ENCODE measurements at places on chromosomes 12 and 14.

- no peak for DNase-seq
Measured at GRCh38 chr12:18192119-18192518, 69.2 kb upstream of the PIK3C2G start.

GRCh38 chr14:94771158-94771905 lies 1.4 kb upstream of the GSC start:
- no peak for DNase-seq

DNA sequence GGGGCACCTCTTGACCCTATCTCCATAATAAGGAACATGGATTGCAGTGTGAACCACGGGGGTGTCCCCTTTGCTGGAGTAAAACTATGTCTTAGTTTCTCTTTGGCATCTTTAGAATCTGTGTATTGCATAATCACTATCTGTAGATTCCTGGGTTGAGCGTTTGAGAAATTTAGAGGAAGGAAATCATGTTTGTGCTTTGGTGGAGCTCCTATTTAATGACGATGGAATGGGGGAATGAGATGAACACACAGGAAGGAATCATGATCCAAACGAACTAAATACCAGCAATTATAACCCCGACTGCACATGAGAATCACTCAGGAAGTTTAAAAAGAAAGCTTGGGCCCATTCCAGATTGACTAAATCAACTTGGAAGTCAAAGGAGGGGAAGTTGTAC lies 1.3 kb upstream of the MYG1 start:
- no peak for DNase-seq

DNA sequence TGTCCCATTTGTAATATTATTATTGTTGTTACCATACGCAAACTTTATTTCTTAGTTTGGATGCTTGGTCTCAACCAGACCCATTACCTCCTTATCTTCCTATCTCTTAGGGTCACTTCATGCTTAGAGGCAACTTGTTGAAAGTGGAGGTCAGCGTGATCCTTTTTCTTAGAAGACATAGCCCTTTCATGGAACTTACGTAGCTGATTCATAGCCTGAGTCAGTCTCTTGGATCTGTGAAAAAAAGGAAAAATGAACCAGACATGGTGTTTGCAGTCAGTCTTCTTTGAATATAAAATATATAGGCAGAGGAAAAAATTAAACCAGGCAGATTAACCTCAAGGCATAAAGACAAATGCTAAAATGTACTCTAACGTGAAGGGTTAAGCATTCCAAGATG lies 613.7 kb downstream of the DIO2 start:
- no peak for DNase-seq
